ENCODE measurements at places on chromosomes 2 and 18. TPM values are rescaled to one million over a fixed set of nuclear protein-coding genes. Genes with fewer than 3 reads are reported as not detected.
A peak's percentile ranks its signal among the peaks of the same experiment; 100 is the strongest.

DNA sequence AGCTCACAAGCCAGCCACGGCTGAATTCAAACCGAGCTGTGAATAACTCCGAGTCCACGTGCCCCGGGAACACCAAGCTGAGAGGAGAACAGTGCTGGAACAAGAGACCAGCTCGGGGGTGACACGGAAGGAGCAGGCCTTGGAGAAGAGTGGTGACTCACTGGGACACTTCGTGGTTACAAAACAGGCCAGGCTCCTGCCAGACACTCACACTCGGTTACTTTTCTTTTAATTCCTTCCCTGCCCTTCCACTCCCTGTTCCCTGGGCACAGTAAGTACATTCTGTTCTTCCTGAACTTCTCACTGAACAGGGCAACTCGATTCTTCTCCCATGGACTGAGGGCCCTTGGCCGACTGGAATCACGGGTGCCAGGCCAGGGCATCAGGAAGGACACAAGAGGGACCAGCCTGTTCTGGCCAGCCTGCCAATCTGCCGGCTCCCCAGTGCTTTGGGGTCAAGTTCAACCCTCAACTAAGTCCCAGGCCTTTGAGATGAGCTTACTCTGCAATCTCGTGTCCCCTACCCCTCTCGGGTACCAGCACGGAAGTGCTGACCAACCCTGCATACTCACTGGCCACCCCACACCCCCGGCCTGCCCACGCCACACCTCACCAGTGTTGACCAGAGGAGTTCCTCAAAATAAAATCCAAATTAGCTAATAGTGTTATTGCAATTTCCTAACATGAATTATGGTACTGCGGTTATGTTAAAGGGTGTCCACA, 87.5 kb downstream of the TFCP2L1 start:
- DNase-seq = peak; percentile 96

The REG3G gene
- total RNA-seq = not detected

DNA sequence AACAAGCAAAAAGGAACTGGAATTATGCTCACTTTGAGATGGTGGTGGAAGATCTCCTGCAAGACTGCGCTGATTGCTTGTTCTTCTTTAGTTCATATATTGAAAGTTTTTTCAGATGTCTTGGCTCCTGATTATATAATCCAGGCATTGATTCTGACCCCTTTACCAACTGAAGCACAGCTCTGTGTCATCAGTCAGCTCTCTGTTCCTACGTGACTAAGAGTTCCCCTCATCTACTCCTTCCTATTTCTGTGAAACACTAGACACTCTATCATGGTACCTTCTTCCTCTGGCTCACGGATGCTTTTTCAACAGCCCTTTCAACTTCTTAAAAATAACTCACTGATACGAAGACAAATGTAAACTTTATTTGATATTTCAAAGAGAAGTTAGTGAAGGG, 788.6 kb downstream of the SOCS6 start:
- DNase-seq = no peak

The IL1RN gene
- total RNA-seq = not detected

DNA sequence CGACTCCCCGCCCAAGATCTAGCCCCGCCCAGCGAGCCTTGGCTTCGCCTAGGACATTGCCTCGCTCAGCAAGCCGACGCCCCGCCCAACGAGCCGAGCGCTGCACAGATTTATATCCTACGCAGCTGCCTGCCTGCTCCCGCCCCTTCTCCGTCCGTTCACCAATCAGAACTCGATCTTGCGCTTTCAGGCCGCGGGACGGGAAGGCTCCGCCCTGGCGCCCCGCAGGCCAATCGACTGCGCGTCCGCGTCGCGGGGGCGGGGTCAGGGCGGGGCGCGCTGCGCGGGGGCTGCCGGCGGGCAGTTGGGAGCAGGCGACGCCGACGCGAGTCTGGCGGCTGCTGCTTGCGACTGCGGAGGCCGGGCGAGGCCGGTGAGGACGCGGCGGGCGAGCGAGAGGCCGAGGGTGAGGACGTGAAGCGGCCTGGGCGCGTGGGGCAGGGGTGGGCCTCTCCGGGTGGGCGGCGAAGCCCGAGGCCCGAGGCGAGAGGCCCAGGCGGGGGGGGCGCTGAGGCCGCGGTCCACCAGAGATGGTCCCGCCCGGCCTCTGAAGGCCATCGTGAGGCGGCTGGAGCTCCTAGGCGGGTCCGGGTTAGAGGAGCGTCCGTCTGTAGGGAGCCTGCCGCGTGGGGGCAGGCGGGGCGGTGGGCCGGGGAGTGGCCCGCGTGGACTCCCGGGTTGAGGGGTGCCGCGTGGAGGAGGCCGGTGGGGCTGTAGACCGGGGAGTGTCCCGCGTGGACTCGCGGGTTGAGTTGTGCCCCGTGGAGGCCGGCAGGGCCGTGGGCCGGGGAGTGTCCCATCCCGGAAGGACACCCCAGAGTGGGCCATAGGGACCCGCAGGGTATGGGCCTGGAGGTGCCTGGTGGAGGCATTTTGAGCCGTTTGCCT, at the start of gene FARP2:
FARP2 (plus strand) TSS at position 303 of the 888 bp plus-strand sequence. CDS start 16,823 bp downstream, outside the sequence.
- DNase-seq = peak; percentile 97

- no peak for DNase-seq
Observed at GRCh38 chr2:30127016-30127893, 19.6 kb upstream of the YPEL5 start.

DNA sequence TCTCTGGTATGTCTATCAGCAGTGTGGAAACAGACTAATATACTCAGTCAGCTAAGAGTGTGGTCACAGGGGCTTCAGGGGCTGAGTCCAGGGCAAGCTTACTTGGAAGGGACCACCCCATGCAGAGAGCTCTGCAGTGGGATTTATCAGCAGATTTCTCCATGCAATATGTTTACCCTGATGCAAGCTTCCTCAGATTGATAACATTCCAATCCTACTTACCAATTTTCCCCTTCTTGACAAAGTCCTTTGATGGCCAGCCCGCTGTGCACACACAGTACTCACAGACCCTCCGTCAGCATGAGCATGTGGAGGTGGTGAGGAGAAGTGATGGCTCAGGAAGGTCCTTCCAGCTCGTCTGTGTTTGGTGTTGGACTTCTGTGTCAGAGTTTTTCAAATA, 51.8 kb downstream of the SH3RF3 start:
- no peak for DNase-seq

DNA sequence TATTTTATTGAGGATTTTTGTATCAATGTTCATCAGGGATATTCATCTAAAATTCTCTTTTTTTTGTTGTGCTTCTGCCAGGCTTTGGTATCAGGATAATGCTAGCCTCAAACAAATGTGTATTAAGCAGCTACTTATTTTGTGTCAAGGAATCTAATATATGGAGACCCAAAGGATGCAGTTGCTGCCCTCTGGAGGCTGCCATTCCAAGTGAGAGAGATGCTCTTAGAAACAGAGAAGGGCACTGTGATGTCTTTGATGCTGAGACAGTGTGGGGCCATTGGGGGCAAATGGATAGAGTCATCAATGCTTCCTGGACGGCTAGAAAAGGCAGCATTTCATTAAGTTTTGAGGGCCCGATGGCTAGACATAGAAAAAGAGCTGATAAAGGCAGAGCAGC, 292.6 kb downstream of the SETBP1 start:
- peak; percentile 39 for DNase-seq

The CTIF gene
- 29.1 TPM for total RNA-seq

DNA sequence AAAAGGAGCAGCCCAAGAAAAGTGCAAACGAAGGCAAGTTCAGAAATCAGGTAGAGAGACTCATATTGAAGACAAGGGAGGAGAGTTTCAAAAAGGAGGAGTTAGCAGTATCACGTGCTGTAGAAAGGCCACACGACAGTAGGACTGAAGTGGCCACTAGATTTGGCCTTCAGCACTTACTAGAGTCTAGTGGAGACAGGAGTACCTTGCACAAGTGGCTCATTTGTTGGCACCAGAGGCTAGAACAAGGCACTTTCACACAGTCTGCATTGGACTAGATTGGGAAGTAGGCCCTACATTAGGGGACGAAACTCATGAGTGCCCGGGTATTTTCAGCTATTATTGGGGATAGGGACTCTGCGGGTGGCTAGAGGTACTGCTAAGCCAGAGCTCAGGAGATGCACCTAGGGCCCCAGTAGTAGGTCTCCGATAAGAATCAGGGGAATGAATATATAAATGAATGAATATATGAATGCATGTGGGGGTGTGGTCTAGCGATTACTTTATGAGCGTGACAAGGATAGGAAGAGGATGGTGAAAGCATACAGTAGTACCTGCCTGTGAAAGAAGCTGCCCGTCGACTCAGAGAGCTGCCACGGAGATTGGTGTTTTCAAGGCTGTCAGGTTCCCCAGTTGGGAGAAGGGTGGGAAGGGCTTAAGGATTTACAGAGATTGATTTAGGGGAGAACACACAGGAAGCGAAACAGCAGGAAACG, 1.4 kb upstream of the NCOA1 start:
- no peak for DNase-seq

The PROKR1 gene
- total RNA-seq = not detected

The CNTNAP5 gene
- total RNA-seq = not detected

The EHD3 gene
- total RNA-seq = 5.0 TPM

The ALPG gene
- total RNA-seq = not detected

GRCh38 chr2:112259509-112260294, 4.9 kb upstream of the ZC3H8 start:
- DNase-seq = peak; percentile 79

DNA sequence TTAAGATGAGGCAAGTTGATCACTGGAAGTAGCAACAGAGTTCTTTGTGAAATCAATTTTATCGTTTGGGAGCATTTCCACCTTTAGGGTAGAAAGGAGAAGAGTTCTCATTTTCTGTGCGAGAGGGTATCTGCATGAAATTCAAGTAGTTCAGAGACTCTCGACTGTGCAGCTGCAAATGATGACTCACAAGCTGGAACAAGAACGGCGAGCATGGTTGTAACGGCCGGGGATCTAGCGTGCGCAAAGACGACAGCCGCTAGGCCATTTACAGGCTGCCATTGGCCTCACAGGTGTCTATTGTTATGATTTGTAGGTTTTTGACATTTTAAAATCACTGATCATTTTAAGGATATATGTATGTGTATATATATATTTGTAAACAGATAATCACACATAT, 5.2 kb downstream of the KLHL29 start:
- DNase-seq = peak; percentile 84

DNA sequence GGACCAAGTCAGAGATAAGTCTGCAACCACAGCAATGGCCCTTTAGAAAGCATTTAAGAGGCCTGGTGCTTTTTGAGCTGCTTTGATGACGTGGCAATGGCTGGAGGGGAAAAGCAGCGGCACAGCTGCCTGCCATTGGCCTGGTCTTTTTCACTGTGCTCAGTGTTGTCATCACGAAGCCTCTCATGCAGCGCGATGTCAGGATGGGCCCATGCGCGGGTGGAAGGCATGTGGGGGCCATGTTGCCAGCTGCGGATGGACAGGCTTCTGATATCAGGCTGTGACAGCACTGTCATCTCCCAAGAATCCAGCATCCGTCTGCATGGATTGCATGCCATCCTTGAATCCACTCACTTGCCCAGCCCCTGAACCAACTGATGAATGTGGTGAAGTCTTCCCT, 204.5 kb downstream of the ACKR3 start:
- DNase-seq = peak; percentile 28

DNA sequence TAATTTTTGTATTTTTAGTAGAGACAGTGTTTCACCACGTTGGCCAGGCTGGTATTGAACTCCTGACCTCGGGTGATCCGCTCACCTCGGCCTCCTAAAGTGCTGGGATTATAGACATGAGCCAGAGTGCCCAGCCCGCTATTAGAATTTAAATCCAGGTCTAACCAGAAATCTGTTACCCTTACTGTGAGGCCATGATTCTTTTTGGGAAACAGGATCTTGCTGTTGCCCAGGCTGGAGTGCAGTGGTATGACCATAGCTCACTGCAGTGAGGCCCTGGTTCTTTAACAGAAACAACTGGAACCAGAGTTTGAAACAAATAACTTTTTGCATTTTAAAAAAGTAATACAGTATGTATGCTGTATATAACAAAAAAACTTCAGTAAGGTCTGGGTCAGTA, 75.7 kb downstream of the NOL10 start:
- DNase-seq = no peak

DNA sequence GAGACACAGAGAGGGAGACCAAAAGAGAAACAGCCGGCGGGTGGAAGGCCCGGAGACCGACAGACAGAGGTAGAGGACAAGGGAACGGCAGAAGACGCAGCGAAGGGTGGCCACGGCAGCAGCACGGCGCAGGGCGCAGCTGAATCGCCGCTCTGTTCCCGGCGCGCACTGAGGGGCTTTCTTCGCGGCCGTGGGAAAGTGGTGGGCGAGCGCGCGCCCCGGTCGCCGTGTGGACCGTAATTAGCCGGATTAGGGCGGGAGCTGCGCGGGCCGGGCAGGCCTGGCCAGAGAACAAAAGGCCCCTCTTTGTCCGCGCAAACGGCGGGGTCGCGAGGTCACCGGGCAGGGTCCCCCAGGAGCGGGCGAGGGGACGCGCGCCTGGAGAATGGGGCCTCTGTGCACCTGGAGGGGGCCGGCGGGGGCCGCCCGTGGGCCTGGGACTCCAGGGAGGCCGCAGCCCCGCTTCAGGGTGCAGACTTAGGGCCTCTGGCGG, 158.3 kb downstream of the ZFP36L2 start:
- DNase-seq = no peak

GRCh38 chr2:129793431-129793902, 186.0 kb upstream of the RAB6C start:
- DNase-seq = no peak

DNA sequence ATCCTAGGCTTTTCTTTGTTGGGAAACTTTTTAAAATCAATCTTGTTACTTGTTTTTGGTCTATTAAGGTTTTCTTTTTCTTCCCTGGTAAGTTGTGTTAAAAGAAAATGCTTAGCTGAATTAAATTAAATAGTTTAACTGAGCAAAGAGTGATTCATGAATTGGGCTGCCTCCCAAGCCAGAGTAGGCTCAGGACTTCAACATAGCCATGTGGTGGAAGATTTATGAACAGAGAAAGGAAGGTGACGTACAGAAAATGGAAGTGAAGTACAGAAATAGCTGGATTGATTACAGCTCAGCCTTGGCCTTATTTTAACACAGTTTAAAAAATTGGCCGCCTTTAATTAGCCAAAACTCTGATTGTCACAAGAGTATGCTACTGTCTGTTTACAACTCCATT, 27.9 kb upstream of the GALNT5 start:
- DNase-seq = peak; percentile 49

DNA sequence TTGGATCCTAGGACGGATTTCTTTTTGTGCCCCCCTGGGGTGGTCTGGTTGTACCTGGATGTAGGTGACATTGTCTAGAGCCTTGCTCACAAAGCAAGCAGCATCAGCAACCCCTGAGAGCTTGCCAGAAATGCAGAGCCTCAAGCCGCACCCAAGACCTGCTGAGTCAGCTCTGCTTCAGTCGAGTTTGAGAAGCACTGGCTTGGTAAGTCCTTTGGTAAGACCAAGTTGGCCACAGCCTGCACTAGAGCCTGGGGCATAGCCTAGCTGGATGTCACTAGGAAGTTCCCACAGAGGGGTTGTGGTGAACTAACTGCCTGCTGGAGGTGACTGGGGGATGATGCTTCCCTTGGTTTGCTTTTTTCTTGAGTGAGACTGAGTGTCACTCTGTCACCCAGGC, 6.2 kb downstream of the ABCG5 start:
- DNase-seq = no peak

- no peak for DNase-seq
Observed at GRCh38 chr2:196759378-196759706, 40.1 kb downstream of the GTF3C3 start.

All from myocyte (in vitro differentiated cells).